ENCODE measurements at places on chromosomes 5 and 9. TPM values are rescaled to one million over a fixed set of nuclear protein-coding genes. Genes with fewer than 3 reads are reported as not detected.

GRCh38 chr5:10507575-10508096, 56.2 kb upstream of the ANKRD33B start:
- no peak for DNase-seq
- H3K27me3 ChIP-seq: no peaks in the 10 kb centered on the region
- H3K27ac ChIP-seq: no peak overlapping the region

DNA sequence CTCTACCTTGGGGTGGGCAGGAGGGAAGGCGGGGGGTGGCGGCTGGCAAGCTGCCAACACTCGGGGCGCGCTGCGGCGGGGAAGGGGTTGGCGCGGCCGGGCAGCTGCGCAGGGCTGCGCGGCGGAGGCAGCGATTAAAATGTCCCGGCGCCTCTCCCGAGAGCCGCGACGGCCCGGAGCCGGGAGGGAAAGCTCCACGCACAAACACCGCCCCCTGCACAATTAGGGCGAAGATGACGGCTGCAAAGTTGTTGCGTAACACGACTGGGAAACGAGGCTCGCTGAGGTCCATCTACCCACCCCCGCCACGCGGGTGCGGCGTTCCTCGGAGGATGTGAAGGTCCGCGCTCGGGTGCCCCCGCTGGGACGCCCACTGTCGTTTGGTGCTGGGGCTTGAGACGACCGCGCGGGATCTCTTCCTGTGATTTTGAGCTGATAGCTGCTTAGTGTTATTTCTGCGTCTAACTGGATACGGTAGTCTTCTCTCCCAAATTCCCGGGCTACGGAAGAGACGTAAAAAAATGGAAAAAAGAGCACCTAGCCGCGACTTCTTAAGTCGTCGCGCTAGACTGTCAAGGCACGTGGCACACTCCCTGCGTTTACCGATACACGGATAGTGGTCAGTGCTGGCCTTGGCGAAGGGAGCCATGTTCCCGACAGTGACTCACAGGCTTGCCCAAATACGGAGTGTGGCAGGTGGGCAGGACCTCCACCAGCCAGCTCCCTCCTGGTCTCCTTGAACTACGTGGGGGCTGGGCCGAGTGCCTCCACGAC, 958 bp upstream of the NFIL3 start:
- H3K4me1 ChIP-seq: peaks cover 38% of the 10 kb centered on the region
- DNase-seq: peak; percentile 77
- peak overlapping the region; percentile 60 for H3K27ac ChIP-seq

Gene PPP3R2
- not detected for total RNA-seq

Gene DDX4
- total RNA-seq: not detected

Gene NKD2
- total RNA-seq: 0.48 TPM
